ENCODE measurements at places on chromosomes 7 and 10. TPM values are rescaled to one million over a fixed set of nuclear protein-coding genes. Genes with fewer than 3 reads are reported as not detected.

ITPRIP gene
- total RNA-seq: 33.5 TPM

EGFR gene
- 93.5 TPM for total RNA-seq

HPSE2 gene
- total RNA-seq: not detected

AKR1C2 gene
- total RNA-seq: 7.3 TPM

ASAH2 gene
- 0.61 TPM for total RNA-seq

FERD3L gene
- not detected for total RNA-seq

ZNF239 gene
- total RNA-seq: 3.3 TPM

KCP gene
- 0.15 TPM for total RNA-seq

TDRD1 gene
- total RNA-seq: 0.10 TPM

GRID1 gene
- total RNA-seq: 5.2 TPM

TCERG1L gene
- 0.10 TPM for total RNA-seq

SPDYE16 gene
- 0.29 TPM for total RNA-seq

MTG1 gene
- 37.9 TPM for total RNA-seq

TFR2 gene
- 0.86 TPM for total RNA-seq

NXPH1 gene
- not detected for total RNA-seq

GPR141 gene
- 1.4 TPM for total RNA-seq

TSPAN15 gene
- 19.9 TPM for total RNA-seq

AOC1 gene
- total RNA-seq: 0.88 TPM

FOXI2 gene
- 0.06 TPM for total RNA-seq

LIPN gene
- total RNA-seq: 0.91 TPM

PPP3CB gene
- 24.3 TPM for total RNA-seq

INHBA gene
- 6.7 TPM for total RNA-seq

CD36 gene
- total RNA-seq: 108 TPM

FGF8 gene
- total RNA-seq: not detected

MNX1 gene
- total RNA-seq: 0.98 TPM

TAS2R39 gene
- not detected for total RNA-seq

NUTM2E gene
- not detected for total RNA-seq

TMEM273 gene
- 15.7 TPM for total RNA-seq

KIAA1217 gene
- 109 TPM for total RNA-seq

CCDC71L gene
- total RNA-seq: 24.6 TPM

FAM20C gene
- 52.4 TPM for total RNA-seq

POLR2J2 gene
- total RNA-seq: 24.3 TPM

LOXL4 gene
- total RNA-seq: 6.8 TPM

DRGX gene
- total RNA-seq: 0.09 TPM

FEZF1 gene
- not detected for total RNA-seq

FAM237B gene
- total RNA-seq: not detected

NPC1L1 gene
- 0.55 TPM for total RNA-seq

PON1 gene
- total RNA-seq: 0.59 TPM

SYPL1 gene
- 73.3 TPM for total RNA-seq

GBX1 gene
- total RNA-seq: not detected

TMEM196 gene
- total RNA-seq: not detected

CPA2 gene
- not detected for total RNA-seq

DLX5 gene
- not detected for total RNA-seq

SLC29A4 gene
- 0.55 TPM for total RNA-seq

UCMA gene
- not detected for total RNA-seq
